Stimulated activated CD4-positive, alpha-beta T cell treated with anti-CD3 and anti-CD28 coated beads, Interleukin-4, amount 100 ng/mL, for 1 hour (primary cell): ENCODE measurements at places on chromosomes 1 and 21.
A peak's percentile ranks its signal among the peaks of the same experiment; 100 is the strongest.

GRCh38 chr1:145837656-145838055 is 7.8 kb upstream of the NUDT17 start:
- DNase-seq: no peak

- no peak for DNase-seq
These were observed 81.7 kb upstream of the ATP1B1 start for GRCh38 chr1:169024800-169025271.

GRCh38 chr1:3884966-3885365 is 15.1 kb downstream of the C1orf174 start:
- DNase-seq: no peak

DNA sequence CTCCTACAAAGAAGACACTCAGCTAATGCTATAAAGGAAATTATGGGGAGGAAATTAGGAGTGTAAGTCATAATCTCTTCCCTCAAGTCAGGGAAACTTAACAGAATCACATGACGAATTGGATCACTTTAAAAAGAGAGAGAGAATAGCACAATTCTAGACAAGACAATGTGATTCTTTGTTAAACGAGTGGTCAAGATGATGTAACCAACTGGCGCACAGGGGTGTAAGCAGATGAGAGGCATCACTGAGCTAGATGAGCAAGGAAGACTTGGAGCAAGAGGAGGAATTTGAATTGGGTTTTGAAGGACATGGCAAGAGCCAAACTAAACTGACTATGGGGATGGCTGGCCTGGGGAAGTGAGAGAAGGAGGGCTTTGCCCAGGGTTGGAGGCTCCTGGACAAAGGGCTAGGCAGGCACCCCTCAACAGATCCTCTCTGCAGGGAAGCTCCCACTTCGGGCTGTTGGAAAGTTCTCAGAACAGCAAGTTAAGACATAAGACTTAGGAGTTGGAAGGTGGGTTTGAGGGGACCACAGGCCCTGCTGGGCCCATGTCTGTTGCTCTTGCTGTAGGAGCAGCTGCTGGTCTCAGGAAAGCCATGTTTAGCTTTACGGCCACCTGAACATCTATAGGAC is 123.9 kb upstream of the GRIK3 start:
- DNase-seq: no peak

GRCh38 chr1:197106869-197107268 is 39.6 kb downstream of the ASPM start:
- no peak for DNase-seq

GRCh38 chr1:119873135-119874015 is 22.9 kb downstream of the ADAM30 start:
- DNase-seq: no peak

GRCh38 chr21:44918107-44918470 is 2.6 kb downstream of the ITGB2 start:
- no peak for DNase-seq

- DNase-seq: no peak
These were observed 1021.6 kb downstream of the NCAM2 start for GRCh38 chr21:22019766-22020165.

DNA sequence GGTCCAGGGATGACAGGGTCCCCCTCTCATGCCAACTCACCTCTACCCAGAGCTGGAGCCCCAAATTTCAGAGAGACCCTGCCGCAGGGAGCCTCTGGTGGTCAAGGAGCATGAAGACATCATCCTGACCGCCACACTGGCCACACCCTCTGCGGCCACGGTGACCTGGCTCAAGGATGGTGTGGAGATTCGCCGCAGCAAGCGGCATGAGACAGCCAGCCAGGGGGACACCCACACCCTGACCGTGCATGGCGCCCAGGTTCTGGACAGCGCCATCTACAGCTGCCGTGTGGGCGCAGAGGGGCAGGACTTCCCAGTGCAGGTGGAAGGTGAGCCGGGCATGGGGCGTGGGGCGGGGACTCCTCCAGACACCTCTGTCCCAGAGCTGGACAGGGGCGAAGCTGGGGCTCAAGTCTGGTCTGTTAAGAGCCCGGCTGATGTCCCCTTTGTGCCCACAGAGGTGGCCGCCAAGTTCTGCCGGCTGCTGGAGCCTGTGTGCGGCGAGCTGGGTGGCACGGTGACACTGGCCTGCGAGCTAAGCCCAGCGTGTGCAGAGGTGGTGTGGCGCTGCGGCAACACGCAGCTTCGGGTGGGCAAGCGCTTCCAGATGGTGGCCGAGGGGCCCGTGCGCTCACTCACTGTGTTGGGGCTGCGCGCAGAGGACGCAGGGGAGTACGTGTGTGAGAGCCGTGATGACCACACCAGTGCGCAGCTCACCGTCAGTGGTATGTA is 66.0 kb downstream of the OBSCN start:
- no peak for DNase-seq

DNA sequence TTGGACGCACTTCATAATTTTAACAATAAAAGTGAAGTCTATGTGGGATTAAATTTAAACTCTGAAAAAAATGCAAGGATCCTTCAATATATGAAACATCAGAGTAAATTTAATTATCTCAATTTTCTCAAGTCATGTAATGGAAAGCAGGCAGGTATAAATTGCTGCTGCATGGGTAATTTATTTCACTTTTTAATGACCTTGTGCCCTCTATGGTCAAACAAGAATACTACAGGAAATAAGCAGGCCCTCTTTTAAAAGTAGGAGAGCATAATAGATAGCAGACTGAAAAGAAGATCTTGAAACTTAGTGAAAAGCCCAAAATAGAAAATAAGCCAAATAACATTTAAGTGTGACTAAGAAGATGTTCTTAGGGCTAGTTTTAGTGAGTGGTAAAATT is 22.9 kb downstream of the BCAS2 start:
- DNase-seq: no peak

DNA sequence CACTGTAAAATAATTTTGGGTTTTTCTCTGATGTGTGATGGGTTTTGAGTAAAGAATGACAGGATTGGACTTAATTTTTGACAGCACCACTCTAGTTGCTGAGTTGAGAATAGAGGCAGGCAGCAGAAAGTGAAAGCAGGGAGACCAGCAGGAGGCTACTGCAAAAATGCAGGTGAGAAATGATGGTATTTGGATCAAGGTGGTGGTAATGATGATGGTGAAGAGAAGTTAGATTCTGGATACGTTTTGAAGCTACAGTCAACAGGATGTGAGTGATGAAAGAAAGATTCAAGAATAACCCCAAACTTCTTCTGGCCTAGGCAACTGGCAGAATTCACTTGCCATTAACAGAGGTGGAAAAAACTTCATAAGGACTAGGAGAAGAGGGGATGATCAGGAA is 14.8 kb upstream of the AK5 start:
- DNase-seq: no peak

DNA sequence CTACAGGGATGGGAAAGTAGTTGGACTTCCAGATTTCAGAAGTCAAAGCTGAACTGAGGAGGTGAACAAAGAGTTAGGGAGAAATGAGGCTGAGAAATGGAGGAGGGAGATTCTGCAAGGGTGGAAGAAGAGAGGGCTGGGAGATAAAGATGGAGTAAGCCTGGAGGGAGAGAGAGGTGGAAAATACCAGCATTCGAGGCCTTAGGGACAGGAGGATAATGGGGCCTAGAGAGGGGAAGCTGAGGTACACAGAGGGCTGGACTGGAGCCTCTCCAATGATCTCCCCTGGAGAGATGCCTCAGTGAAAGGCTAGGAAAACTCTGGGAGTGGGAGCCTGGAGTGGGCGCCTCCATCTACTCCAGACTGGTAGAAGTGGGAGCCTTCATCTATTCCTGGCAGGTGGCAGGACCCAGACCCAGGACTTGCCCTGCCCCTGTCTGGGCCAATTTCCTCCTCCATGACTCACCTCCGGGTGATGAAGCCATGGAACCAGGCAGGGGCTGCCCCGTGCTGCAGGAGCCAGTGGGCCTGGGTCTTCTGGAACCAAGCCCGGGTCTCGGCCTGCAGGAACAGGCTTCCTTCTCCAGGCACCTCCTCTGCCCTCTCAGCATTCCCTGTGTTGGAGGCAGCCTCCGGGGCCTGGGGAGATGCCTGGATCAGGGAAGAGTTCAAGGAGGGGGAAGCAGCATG is 1.9 kb downstream of the SH2D2A start:
- DNase-seq: peak; percentile 47

- no peak for DNase-seq
These were observed 9.1 kb downstream of the AHDC1 start for GRCh38 chr1:27594564-27595510.

DNA sequence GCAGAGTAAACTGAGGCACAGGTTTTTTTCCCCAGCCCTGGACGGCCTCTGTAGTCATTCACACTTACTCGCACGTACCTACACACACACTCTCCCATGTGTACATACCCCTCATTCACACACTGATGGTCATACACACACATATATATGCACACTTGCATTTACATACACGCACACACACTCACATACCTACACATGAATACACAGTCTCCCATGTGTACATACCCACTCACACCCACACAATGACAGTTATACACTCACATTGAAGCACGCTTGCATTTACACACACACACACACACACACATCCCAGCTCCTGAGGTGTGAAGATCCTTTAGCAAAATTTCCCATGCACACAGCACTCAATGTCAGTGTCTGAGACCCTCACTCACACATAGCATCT is 766 bp upstream of the FAM131C start:
- DNase-seq: no peak

DNA sequence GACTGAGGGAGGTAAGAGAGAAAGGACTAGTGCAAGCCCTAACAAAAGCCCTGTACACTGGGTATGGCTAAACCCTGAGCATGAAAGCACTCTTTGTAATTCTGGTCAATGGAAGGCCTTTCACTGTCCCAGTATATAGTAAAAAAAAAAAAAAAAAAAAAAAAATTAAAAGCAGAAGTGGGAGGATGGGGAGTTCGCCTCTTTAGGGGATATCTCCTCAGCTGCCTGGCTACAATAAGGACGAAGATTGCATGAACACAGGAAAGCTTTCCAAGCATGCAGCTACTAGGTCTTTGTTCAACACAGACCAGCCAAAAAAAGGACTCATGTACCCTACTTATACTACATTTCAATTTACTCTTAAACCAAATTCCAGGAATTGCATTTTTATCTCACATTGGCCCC is 59.1 kb downstream of the EIF4G3 start:
- DNase-seq: no peak

DNA sequence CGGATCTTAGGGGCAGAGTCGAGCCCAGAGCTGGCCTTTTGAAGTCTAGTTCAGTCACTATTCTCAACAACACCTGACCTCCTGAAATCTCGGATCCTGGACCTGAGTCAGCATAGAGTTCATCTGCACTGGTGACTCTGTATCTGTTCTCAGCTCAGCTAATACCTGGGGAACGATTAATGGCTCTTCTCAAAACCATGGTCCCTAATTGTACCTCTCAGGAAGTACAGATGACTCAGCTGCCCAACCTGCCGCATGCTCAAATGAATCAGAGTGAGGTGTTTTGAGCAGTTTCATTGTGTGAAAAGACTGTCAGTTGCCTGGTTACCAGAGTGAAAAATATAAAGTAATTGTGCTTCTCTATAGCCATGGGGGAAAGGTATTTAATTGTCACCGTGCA is 89.2 kb downstream of the SLC35F3 start:
- no peak for DNase-seq

DNA sequence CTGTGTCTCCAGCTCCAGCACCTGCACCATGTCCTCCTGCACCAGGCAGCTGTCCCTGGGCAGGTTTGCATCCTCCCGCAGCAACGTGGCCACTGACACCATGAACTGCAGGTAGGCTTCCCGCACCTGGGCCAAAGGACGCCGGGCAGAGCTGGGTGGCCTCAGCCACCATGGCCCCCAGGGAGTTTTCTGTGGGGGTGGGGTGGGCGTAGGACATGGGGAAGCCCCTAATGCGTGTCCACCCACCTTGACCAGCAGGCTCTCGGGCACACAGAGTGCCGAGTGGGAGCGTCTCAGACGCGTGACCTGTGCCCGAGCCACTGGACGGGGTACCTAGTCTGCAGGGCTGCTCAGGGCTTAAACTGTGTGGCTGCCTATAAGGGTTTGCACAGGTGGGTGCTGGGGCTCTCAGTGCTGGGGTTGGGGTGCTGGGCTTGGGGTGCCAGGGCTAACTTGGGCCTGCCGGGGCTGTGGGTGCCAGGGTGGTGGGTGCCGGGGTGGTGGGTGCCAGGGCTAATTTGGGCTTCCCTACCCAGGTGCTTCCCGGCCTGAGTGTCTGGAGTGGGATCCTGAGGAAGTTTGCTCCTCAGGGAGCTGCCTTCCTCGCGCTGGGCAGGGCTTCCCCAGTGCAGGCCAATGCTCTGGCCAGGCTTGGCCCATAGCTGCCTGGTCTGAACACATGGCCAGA is 17.7 kb downstream of the PRXL2B start:
- DNase-seq: no peak

DNA sequence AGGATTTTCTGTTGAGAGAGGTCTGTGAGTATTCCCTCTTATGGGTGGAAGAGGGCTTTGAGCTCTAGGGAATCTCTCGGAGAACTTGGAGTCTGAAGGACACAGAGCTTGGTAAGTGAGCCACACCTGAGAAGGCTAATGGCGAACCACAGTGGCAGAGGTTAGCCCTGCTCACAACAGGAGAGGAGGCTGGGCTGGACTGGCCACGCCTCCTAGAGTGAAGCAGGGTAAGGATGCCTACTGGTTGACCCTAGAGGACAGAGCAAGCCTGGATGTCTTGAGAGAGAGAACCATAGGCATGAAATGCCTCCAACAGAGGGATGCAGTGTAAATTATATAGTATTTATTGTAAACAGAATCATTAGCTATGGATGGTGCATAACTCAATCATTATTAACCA is 232.6 kb downstream of the PCP4 start:
- no peak for DNase-seq

- no peak for DNase-seq
These were observed 282.6 kb downstream of the BARHL2 start for GRCh38 chr1:90434460-90434859.

- DNase-seq: no peak
These were observed 128.0 kb downstream of the ADAMTS1 start for GRCh38 chr21:26717146-26717739.

- DNase-seq: peak; percentile 54
These were observed 5.0 kb downstream of the HAPLN2 start for GRCh38 chr1:156623946-156624813.

- no peak for DNase-seq
These were observed 31.3 kb downstream of the SMAP2 start for GRCh38 chr1:40404670-40405462.

DNA sequence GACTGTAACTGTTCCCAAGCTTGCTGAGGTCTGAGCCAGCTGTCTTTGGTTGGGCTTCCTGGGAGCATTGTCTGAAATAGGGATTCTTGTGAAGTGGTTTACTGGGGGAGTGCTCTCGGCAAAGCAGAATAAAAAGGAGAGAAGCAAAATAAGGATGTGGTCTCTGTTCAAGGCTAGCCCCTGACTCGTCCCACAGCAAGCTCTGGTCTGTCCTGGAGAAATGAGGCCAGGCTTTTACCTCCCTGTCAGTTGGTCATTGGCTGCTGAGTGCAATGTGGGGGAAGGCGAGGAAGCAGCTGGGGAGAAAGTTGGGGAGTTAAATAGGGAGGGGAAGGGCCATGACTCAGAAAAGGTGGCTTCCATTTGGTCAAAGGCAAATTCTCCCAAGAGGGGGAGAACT is 303.9 kb upstream of the DUSP10 start:
- no peak for DNase-seq
